ENCODE measurements at places on chromosomes 6 and 20.
A peak's percentile ranks its signal among the peaks of the same experiment; 100 is the strongest.

DNA sequence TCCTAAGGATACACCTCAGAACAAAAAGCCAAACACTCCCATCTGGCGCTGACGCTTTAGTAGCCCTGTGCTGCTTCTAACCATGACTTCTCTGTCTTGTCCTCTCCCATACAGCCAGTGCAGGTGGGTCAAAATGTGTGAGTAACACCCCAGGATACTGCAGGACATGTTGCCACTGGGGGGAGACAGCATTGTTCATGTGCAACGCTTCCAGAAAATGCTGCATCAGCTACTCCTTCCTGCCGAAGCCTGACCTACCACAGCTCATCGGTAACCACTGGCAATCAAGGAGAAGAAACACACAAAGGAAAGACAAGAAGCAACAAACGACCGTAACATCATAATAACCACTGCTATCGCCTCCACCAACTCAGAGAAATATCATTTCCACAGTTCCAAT lies 1.4 kb downstream of the DEFB132 start:
- no peak for DNase-seq

DNA sequence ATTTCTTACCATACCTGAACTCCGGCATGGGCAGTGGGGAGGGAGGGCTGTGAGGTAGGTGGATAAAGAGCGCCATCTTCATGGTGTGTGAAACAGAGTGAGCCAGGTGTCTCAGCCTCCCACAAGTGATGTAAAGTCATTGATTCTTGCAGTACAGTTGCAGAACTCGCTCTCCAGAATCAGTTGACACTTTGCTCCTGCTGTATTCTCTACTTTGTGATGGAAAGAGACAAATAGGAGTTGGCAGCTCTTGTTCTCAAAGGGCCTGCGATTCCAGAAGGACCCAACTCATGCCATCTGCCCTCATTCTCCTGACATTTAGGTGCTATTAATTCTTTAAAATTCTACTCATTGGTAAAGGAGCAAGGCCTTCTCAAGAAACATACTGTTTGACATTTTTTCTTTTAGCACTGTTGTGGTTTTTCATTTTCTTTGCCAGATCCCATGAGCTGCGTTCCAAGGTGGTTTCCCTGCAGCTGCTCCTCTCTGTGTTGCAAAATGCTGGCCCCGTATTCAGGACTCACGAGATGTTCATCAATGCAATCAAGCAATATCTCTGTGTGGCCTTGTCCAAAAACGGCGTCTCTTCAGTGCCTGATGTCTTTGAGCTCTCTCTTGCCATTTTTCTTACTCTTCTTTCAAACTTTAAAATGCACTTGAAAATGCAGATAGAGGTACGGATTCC lies 49.3 kb downstream of the ARFGEF2 start:
- DNase-seq: no peak

DNA sequence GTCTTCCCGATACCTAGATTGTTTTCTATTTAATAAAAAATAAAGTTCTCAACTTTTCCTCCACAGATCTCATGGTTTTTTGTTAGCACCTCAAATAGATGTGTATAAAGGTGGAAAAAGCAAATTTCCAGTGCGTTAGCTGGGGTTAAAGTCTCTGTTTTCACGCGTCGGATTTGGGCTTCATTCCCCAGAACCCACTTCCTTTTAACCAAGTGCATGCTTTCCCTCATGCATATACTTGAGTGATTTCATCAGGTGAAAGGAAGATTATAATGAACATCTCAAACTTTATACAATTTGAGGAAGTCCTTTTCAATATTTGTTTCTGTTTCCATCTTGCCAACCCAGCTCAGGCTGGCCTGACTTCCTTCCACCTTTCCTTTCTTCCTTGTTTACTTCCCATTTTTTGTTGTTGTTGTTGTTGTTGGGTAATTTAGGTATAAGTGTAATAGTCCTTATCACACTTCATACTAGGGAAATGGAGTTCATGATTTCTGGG lies 43.9 kb upstream of the GGTLC1 start:
- no peak for DNase-seq

DNA sequence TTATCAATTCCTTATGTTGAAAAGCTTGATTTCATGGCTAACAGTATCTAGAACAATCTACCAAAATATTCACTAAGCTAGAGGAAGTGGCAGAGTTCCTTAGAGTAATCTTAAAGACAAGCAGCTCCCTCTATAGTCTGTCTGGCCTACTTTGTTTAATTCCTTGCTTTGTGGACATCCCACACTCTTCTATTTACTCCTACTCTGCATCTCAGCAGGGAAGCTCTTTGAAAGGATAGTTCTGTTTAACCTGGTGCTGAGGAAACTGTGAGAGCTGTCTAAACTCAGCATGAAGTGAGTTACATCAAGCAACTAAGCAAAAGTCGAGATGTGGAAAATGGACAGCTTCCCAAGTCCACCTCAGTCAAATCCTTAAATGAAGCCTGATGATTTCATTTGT lies 4.3 kb downstream of the REV3L start:
- DNase-seq: peak; percentile 43

- DNase-seq: peak; percentile 40
Measured at GRCh38 chr6:133512410-133513016, 271.4 kb downstream of the EYA4 start.

DNA sequence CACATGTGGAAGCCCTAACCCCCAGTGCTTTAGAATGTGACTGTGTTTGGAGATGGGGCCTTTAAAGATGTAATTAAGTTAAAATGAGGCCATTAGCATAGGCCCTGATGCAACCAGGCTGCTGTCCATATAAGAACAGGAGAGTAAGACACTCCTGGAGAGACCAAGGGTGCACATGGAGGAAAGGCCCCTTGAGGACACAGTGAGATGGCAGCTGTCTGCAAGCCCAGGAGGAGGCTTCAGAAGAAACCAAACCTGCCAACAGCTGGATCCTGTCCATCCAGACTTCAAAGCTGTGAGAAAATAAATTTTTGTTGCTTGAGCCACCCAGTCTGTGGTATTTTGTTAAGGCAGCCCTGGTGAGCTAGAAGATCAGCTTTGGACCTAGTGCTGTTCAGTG lies 16.8 kb upstream of the SNRPB2 start:
- no peak for DNase-seq

DNA sequence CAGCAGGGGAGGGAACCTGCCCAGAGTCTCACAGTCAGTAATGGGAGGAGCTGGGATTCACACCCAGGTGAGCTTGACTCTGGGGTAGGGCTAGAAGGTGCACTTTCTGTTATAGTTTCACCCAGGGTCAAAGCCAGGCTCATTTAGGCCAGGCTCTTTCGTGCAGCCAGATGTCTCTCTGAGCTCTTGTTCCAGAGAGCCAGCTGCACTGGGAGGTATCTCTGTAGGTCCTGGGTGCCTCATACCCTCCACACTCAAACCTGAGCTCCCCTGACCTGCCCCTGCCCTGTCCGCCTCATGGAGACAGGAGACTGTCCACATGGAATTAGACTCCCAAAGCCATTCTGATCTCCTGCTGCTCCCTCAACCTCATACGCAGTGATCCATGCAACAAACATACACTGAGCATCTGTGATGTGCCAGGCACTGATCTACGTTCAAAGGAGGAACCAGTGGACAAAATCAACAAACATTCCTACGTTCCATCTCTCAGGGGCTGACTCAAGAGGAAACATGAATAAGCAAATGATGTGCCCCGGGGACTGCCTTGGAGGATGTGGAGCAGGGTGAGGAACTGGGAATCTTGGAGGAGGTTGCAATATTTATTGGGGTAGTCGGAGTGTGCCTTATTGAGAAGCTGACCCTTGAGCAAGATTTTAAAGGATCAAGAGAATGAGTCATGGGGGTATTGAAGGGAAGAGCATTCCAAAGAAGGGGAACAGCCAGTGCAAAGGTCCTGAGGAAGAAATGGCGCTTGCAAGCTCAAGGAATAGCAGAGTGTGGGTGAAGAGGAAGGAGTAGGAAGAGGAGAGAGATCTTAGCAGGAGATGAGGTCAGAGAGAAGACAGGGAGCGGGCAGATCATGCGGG lies 71.3 kb upstream of the TOX2 start:
- peak; percentile 86 for DNase-seq

- no peak for DNase-seq
Measured at GRCh38 chr20:3014662-3015061, 28.8 kb upstream of the GNRH2 start.

DNA sequence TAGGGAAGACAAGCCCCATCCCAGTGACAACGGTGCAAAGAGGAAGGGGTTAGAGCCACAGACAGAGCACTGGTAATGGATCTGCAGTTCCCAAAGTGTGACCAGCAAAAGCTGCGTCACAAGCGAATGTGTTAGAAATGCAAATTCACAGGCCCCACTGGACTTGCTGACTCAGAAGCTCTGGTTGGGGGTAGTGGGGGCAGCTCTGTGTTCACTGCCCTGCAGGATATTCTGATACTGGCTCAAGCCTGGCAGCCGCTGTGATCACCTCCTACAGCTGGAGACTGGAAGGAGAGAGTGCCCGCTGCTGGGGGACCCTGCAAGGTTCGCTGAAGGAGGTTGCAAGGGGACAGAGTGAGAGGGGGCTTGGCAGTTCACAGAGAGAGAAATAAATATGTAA lies 179.7 kb upstream of the CDH4 start:
- DNase-seq: no peak

GRCh38 chr20:54029176-54029575 lies 41.2 kb downstream of the BCAS1 start:
- peak; percentile 7 for DNase-seq

DNA sequence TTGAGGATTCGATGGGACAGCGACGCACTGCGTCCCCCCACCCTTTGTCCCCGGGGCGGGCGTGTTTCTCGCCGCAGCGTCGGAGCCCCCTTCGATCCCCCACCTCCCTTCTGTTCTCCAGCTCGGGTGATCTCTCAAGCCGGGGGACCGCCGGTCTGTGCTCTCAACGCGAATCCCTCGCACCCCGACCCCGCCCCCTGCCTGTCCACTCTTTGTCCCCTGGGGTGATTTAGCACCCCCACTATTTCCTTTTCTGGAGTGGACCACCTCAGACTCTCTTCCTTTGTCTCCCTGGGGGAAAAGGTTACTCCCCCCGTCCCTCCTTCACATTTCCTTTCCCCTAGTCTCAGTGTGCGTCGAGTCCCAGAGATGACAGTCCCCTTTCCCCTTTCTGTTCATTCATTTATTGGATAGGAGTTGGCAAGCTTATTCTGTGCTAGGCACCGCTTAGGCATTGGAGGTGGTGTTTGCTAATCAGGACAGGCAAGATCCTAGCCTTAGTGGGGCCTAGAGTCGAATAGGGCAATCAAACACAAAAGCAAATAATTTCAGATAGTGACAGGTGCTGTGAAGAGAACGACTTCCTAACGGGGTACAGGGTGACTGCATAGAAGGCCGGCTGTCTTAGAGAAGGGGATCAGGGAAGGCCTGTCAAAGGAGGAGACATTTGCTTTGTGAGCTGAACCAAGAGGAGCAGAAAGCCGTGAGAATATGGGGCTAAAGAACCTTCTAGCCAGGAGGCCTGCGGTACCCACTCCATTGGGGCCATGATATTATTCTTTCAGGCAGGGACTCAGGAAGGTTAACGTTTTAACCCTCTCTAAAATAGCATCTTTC lies 741 bp downstream of the PTPN1 start:
- DNase-seq: no peak

- no peak for DNase-seq
Measured at GRCh38 chr6:43890197-43891062, 120.4 kb downstream of the VEGFA start.

DNA sequence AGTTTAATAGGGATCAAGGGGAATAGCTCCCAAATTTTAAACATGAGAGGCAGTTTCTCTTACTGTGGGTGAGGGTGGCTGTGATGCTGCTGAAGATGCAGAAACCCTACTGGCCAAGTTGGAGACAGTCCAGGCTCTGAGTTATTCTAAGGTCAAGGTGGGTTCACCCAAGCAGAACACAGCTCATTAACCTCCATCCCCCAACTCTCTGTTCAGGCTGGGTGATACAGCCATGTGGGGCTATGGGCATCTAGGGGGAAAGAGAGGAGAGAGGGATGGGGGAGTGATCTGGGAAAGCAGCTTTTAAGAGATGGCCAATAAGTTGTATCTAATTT lies 18.9 kb upstream of the TRAM2 start:
- no peak for DNase-seq

- DNase-seq: no peak
Measured at GRCh38 chr6:21883595-21884328, 290.2 kb downstream of the SOX4 start.
